ENCODE measurements at places on chromosomes 2 and 18.

GRCh38 chr2:191678437-191679100 is 633 bp downstream of the NABP1 start:
- peak; percentile 55 for DNase-seq

DNA sequence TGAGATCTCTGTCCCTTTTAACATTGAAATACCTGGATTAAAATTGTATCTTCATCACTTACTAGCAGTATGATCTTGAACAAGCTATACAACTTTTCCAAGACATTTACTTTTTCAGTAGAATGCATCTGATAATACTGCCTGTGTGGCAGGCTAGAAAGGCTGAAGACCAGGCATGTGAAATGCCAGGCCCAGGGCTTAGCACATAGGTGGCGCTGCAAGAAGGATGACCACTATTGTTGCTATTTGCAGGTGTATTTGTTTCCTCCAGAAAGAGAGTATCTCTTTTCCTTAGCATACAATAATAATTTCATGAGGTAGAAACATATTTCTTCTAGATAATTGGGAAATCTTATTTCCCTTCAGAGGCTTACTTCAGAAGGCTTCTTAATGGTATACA is 331.3 kb downstream of the THSD7B start:
- DNase-seq = no peak

- no peak for DNase-seq
Observed at GRCh38 chr18:31619291-31619690, 27.6 kb downstream of the TTR start.

- no peak for DNase-seq
Observed at GRCh38 chr2:112728378-112729175, 7.8 kb downstream of the NT5DC4 start.

- DNase-seq = no peak
Observed at GRCh38 chr2:230010501-230010900, 58.2 kb downstream of the SLC16A14 start.

DNA sequence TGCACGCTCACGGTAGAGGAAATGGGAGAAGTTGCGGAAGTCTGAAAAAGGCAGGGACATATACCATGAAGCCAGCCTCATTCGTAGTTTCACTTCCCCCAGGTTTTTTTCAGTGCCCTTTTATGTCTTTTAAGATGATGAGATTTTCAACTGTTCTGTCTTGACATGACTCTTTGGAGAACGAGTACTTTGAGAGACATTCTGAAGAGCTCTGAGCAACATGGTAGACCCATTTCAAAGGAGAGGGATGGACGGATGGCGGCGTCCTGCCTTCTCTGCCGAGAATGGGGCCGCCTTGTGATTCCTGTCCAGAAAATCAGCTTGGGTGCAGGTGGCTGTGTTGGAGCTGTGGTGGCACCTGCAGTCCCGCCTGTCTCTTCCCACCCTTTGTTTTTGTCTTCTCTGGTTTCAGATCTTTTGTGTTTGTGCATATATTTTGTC is 41.7 kb downstream of the SH3BP4 start:
- no peak for DNase-seq

- DNase-seq = peak; percentile 72
Observed at GRCh38 chr18:6414118-6414722, 491 bp downstream of the L3MBTL4 start.

DNA sequence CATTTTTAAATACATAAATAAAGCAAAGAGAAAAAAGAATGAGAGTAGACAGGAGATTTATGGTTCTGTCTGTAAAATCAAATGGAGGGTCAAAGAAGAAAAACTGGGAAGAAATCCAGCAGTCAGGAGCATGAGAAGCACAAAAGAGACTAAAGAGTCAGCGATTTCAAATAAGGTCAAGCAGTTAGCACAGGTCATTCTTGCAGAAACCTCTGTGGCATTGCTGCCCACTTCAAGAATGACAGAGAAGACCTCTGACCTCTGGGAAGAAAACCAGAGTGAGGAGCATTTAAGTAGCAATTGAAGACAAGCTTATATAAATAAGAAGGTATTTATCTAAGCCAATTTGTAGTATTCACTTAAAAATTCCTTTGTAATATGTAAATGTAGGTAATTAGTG is 172.0 kb upstream of the SPOPL start:
- DNase-seq = no peak

DNA sequence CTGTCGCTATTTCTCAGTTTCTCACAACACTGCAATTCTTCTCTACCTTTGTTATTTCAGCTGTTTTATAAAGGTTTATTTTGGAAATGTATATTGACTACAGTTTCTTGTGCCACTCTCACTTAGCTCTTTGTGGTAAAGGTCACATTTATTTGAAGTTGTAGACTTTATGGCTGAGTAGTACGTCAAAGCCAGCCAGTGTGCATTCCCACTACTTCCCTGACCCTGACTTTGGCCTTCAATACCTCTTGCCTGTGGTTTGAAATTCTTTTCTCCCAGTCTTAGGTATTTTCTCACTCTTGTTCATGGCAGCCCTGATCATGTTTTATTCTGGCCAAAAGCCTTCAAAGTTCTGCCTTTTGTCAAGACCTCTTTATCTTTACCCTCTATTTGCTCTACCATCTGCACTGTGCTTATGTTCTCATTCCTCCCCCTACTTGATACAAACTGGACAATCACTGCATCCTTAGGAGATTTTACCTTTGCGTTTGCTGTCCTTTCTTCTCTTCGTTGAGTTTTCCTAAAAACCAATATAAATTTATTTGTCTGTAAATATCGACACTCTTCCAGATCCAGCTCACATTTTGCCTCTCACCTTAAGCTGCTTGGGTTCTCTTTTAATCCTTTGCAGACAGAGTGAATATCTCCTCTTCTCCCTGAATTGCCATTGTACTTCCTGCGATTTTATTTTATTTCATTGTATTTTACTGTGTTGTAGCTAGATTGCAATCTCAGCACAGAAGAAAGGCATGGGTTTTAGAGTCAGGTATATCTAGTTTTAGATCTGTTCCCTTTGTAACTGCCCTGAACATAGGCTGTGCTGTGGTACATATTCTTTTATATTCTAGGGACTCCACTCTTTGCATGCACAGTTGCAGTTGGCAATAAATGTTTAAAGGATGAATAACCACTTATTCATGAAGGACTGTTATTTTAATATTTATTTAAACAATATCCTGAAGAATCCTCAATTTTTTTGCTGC is 31.2 kb downstream of the GULP1 start:
- DNase-seq = no peak

GRCh38 chr2:32933756-32934095 is 13.0 kb upstream of the LTBP1 start:
- no peak for DNase-seq

- peak; percentile 22 for DNase-seq
Observed at GRCh38 chr2:52698408-52698807, 1069.2 kb upstream of the CHAC2 start.

DNA sequence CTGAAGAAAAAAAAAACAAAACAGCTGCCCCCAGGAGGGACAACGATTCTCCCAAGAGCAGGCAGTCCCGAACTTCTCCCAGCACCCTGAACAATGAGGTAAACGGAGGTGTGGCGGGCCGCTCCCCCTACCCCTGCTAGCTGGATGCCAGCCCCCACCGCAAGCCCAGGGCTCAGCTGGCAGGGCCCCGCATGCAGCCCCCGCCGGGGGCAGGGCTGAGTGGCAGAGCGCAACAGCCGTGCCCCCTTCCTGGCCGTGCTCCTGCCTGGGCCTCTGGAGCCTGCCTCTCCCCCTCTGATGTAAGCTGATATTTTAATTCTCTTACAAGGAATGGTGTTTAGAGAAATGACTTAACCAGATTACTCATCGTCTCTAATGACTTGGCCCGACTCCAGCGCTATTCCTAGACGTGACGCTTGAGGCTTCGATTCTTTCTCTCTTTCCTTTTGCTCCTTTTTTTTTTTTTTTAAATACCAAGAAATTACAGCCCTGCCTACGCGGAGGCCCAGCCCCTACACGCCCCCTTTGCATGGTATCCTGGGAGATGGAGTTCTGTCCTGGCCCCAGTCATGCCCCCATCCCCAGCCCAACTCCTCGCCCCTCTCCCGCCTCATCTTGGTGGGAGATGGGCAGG is 4.6 kb upstream of the ARID5A start:
- peak; percentile 96 for DNase-seq

- no peak for DNase-seq
Observed at GRCh38 chr2:100137866-100138570, 4.4 kb downstream of the AFF3 start.

DNA sequence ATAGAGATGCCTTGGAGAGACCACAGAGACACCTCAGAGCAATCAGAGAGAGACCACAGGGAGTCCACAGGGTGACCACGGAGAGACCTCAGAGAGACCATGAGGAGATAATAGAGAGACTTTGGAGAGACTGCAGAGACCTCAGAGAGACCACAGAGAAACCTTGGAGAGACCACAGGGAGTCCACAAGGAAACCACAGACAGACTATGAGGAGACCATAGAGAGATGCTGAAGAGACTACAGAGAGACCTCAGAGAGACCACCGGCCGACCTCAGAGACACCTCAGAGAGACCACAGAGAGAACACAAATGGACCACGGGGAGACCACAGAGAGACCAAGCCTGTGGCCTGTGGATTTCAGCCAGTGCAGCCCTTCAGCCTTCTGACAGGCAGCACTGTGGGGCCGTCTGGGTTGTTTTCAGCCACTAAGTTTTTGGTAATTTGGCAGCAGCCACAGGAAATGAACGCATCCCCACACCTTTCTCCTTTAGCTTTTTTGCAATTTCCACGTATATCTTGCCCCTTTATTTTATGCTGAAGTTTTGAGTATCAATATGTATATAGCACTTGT is 11.4 kb upstream of the TMEM18 start:
- no peak for DNase-seq

- no peak for DNase-seq
Observed at GRCh38 chr2:231182513-231182899, 15.9 kb upstream of the ARMC9 start.

GRCh38 chr2:45771261-45771660 is 119.8 kb downstream of the PRKCE start:
- peak; percentile 83 for DNase-seq

DNA sequence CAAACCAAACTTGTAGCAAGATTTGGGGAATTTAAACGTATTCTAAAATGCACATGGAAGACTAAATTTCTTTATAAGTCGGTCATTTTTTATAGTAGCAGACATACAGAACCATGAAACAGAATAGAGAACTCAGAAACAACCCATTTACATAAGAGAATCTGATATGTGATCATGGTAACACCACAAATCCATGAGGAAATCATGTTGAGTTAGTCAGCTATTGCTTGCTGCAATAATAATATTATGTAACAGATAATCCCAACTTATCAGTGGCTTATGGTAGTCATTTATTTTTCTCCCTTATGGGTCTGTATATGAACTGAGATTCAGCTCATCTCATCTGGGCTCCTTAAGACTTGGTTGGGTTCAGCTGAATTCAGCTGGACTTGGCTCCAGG is 103.4 kb upstream of the SERTAD2 start:
- DNase-seq = no peak

GRCh38 chr2:67896076-67896475 is 166.7 kb downstream of the C1D start:
- DNase-seq = no peak

- no peak for DNase-seq
Observed at GRCh38 chr2:226483745-226484619, 315.6 kb downstream of the IRS1 start.

- DNase-seq = no peak
Observed at GRCh38 chr2:40202798-40203400, 249.0 kb downstream of the SLC8A1 start.

DNA sequence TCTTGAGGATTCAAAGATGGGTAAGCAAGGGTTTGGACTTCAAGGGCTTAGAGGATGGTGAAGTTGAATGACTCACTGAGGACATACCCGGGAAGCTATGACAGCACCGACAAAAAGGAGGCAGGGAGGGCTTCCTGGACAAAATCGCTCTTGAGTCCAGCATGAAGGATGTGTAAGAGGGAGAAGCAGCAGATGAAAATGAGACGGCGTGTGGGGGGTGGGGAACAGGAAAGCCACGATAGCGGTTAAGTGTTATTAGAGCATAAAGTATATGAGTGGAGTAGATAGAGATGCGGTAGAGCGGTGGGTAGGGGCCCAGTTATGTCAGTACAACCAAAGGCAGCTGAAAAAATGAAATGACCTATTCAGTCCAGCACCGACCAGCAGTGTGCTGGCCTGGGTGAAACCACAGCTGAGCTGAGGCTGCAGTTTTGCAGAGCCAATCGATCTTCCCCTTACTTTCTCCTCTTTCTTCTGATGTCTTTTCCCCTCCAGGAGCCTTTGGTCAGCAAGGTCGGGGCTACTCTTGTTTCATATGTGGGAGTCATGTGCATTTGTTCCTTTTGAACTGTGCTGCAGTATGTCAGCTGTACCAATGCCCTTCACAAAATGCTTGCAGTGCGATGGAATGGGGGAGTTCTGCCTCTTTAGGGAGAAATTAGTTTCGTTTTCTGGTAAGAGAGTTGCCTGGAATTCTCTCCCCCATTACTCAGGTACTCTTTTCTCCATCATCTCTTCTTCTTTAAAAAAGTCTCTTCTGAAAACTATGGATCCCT is 2.0 kb upstream of the THUMPD2 start:
- DNase-seq = peak; percentile 31

GRCh38 chr2:84741182-84741822 is 139.6 kb downstream of the TRABD2A start:
- DNase-seq = no peak

GRCh38 chr2:42196403-42197267 is 27.5 kb downstream of the EML4 start:
- DNase-seq = peak; percentile 44

DNA sequence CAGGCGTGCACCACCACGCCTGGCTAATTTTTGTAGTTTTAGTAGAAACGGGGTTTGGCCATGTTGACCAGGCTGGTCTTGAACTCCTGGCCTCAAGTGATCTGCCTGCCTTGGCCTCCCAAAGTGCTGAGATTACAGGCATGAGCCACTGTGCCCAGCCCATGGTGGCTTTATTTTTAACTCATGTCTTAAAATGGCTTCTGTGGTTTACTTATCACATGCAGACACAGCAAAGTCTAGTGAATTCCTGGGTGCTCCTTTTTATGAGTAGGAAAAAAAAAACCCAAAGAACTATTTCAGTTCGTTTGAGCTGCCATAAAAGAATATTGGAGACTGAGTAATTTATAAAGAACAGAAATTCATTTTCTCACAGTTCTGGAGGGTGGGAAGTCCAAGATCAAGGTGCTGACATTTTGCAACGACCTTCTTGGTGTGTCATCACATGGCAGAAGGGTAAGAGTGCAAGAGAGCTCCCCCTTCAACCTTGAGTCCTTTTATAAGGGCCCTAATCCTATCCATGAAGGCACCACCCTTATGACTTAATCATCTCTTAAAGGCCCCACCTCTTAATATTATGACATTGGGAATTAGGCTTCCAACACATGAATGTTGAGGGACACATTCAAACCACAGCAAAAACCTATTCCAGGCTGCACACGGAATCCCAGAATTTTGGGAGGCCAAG is 12.6 kb upstream of the REL start:
- no peak for DNase-seq

- no peak for DNase-seq
Observed at GRCh38 chr2:85797921-85798320, 44.1 kb downstream of the ATOH8 start.
